ENCODE measurements at places on chromosomes 4 and X.

- no peaks in the 10 kb centered on the region for H3K4me1 ChIP-seq
- no peak for DNase-seq
- H3K36me3 ChIP-seq = no peaks in the 10 kb centered on the region
- H3K27ac ChIP-seq = no peak overlapping the region
- no peaks in the 10 kb centered on the region for H3K27me3 ChIP-seq
These were observed 11.9 kb upstream of the MAGEB16 start for GRCh38 chrX:35786271-35786670.

DNA sequence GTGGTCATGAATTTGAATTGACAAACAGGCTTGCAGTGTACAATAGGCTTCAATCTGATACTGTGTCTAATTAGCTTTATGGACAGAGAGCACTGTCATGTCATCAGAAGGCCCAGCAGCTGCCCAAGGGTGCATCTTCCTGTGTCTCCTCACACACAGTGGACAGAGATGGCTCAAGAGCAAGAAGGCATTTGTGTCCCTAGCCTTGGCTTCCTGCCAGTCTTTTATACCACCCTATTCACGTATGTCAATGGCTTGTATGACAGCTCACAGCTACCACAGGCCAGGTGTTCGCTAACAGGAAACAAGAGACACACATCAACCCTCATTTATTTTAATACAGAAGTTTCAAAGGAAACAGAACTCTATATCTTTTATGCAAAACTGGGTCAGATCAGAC is 874.0 kb upstream of the AGA start:
- H3K4me3 ChIP-seq = no peak overlapping the region
- no peaks in the 10 kb centered on the region for H3K36me3 ChIP-seq
- no peak for DNase-seq
- no peaks in the 10 kb centered on the region for H3K27me3 ChIP-seq

DNA sequence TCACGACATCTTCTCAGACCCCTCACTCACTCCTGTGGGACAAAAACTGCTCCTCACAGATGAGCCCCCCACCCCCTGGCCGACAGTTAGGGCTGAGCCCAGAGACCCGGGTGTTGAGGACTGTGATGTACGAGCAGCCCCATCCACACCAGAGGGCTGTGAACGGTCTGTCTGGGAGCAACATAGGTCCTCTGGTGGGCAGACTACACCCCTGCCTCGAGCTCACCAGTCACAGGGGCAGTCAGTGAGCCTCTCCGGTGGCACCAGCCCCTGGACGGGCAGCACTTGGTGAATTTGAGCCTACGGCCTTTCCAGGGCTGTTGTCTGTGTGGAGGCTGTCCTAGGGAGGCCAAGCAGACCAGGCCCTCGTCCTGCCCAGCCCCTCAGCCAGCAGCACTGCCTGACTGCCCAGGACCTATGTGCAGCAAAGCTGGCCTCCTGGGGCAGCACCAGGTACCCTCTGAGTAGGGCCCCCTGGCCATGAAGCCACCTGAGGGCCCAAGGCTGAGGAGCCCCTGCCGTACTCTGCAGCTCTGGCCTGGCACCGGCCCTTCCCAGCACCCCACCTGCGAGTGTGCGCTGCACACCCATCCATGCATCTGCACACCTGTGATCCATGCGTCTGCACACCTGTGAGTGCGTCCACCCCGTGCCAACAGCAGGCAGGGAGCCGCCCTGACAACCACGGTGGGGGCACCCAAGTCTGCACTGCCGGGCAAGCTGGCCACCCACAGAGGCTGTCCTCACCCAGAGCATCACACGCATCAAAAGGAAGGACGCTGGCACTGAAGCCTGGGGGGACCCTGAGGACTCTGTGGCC is 111.6 kb upstream of the NKX1-1 start:
- H3K4me3 ChIP-seq = no peak overlapping the region
- no peak overlapping the region for H3K27ac ChIP-seq
- H3K4me1 ChIP-seq = peaks cover 5% of the 10 kb centered on the region
- H3K36me3 ChIP-seq = no peaks in the 10 kb centered on the region

- no peak overlapping the region for H3K4me3 ChIP-seq
- H3K27me3 ChIP-seq = no peaks in the 10 kb centered on the region
- no peak for DNase-seq
- H3K36me3 ChIP-seq = no peaks in the 10 kb centered on the region
- no peaks in the 10 kb centered on the region for H3K4me1 ChIP-seq
These were observed 96.0 kb downstream of the PTTG2 start for GRCh38 chr4:38056011-38056685.

GRCh38 chrX:72051589-72051988 is 80.1 kb downstream of the RTL5 start:
- H3K36me3 ChIP-seq = no peaks in the 10 kb centered on the region
- no peak overlapping the region for H3K4me3 ChIP-seq
- DNase-seq = no peak
- H3K4me1 ChIP-seq = no peaks in the 10 kb centered on the region

GRCh38 chr4:169119536-169119935 is 109.5 kb upstream of the CBR4 start:
- no peaks in the 10 kb centered on the region for H3K27me3 ChIP-seq
- no peak overlapping the region for H3K27ac ChIP-seq
- no peaks in the 10 kb centered on the region for H3K4me1 ChIP-seq
- H3K4me3 ChIP-seq = no peak overlapping the region
- peaks cover 26% of the 10 kb centered on the region for H3K36me3 ChIP-seq
